Neural progenitor cell (in vitro differentiated cells): ENCODE measurements at places on chromosomes 12 and 14. TPM values are rescaled to one million over a fixed set of nuclear protein-coding genes. Genes with fewer than 3 reads are reported as not detected.

Gene CCNT1
- total RNA-seq: 43.1 and 64.2 TPM in 2 replicates

Gene NUMB
- 33.5 and 37.2 TPM in 2 replicates for total RNA-seq

Gene CTDSP2
- 43.6 and 73.2 TPM in 2 replicates for total RNA-seq

GRCh38 chr12:2017546-2018337, 13.5 kb upstream of the DCP1B start:
- peak; percentile 49 for DNase-seq

DNA sequence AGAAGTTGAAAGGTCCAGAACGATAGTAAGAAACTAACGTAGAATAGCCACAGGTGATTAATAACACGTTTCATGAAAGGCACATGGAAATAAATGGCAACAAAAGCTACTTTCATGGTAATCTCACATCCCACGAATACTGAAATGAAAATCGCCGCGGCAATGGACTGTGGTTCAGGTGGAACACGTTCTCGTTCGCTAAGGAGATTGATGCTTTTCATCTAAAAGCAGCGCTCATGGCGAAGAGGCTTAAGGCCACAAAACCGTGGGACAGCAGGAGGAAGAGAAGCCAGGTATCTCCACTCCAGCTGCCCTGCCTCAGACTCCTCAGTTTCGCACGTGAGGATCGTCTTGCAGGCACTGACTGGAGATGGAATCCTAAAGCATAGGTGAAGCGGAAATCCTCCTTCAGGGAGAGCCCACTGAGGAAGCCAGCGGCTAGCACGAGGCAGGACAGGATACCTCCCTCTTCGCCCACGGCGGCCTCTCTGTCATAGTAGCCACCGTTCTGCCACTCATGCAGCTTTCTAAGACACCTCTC, 696 bp upstream of the GPHN start:
- DNase-seq: no peak

- DNase-seq: no peak
Observed at GRCh38 chr14:23667134-23667533, 31.0 kb downstream of the DHRS2 start.

- no peak for DNase-seq
Observed at GRCh38 chr14:70655110-70655826, 13.6 kb downstream of the TTC9 start.

DNA sequence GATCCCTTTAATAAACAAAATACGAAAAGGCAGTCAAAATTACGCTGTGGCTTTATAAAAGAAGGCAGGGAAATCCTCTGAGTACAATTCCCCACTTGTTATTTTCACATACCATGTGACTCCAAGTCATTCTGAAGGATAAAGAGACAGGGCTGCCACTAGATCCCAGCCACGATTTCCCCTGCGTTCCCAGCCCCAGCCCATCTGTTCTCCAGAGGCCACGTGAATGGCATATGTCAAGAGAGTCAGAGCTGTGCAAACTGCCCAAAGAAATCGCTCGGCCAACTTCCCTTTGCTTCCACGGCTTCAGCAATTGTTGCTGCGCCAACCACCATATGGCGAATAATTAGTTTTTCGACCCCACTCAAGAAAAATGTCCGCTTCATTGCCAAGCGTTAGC, 161.3 kb downstream of the C12orf42 start:
- DNase-seq: no peak
